ENCODE measurements at places on chromosomes 1 and 21.

DNA sequence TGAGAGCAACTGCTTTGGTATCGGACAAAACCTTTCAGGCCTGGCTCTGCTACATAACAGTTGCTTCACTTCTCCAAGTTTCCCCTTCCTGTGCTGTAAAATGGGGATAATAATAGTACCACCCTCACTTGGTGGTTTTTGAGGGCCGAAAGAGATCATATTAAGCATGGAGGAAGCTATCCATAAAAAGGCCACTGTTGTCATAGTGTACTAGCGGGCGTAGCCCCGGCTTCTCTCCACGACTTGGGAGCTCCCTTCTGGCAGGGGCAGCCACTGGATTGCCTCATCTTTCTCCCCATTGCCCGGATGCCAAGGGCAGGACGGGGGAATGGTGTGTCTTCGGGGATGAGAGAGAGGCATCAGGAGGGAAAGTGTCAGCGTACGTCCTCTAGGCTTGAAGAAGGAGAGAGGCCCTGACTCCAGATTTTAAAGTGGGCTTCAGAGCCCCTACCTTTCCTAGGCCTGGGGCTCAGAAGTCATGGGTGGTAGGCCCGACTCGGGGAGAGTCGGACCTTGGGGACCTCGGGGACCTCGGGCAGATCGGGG lies 548 bp upstream of the MFSD2A start:
- DNase-seq: no peak

- peak; percentile 99 for DNase-seq
These were observed 738.5 kb upstream of the CHRM3 start for GRCh38 chr1:238647877-238648276.

- DNase-seq: no peak
These were observed 90.6 kb upstream of the ZNF678 start for GRCh38 chr1:227472772-227473171.

DNA sequence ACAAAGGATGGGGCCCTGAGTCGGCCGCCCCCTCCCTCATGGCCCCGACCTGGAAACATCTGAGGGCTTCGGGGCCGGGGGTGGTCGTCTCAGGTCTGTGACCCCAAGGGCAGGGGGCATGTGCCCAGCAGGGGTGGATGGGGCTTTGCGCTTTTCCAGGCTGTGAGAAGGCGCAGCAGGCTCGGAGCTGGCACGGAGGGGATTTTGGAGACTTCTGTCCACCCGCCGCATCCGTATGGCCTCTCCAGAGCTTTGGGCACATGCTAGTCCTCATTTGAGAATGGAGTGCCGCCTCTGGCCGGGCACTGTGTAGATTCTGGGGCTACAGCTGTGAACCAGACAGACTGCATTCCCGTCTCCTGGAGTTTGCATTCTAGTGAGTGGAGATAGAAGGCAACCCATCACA lies 66.1 kb upstream of the WNT4 start:
- DNase-seq: no peak

DNA sequence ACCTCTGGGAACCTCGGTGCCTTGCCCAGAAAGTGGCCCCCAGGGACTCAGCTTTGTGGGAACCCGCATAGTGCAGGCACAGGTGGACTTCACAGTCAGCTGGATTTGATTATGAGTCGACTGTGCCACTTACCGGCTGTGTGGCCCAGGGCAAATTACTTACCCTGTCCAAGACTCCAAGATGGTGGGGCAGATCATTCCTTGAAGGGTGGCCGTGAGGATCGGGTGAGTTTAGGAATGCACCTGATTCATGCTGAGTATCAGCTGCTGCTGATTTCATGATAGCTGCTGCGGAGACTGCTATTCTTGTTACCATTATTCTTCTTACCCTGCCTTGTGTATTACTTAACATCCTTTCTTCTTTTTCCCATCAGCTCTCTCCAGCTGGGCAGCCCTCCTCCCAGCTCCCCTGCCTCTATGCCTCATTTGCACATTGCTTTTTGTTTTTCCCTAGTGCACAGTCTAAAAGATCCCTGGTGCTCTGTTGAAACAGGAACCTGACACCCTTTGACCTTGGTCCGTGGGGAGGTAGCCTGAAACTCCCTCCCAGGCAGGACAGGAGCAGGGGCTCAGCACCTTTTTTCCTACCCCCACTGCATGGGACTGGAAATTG lies 40.5 kb upstream of the FHAD1 start:
- DNase-seq: no peak

DNA sequence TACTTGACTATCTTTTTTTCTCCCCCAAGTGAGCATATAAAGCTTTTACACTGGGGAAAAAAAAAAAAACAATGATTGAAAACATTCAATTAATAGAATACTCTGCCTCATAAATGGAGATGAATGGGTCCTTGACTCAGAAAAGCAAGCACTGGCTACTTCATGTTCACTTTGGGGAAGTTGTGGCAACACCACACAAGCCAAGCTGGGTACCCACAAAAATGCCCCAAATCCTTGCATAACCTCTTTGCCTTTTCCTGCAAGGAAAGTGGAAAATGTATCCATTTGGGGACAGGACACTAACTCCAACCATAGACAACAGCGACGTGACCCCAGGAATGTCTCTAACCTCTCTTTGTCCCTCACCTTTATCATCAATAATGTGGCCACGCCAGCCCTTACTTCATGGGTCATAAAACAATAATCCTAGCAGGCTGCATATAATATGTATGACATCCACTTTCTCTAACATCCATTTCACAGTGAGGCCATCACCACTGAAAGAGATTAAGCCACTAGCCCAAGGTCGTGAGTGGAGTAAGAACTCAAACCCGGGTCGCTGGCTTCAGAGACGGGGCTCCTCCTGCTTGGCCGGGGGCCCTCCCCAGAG lies 2.3 kb downstream of the ECE1 start:
- DNase-seq: no peak

DNA sequence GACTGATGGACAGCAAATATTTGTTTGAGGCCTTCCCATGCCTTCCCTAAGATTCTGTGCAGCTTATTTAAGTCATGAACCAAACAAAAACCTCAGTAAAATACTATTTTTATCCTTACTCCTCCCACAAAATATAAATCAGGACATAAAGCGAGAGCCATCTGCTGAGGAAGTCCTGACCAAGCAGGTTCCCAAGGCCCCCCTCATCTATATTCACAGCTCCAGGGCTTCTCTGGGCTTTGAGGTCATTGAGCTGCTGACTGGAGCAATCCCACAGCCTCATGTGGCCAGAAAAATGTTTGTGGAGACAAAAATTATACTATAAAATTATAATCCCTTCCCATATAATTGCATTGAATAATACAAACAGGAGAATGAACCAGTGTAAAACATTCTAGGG lies 846.2 kb downstream of the ADGRL2 start:
- DNase-seq: no peak

- DNase-seq: no peak
These were observed 229.4 kb downstream of the OMA1 start for GRCh38 chr1:58317086-58317485.

- DNase-seq: peak; percentile 96
These were observed at the start of gene ELK4 for GRCh38 chr1:205631768-205632668. ELK4 (minus strand) TSS chr1:205632011; CDS start chr1:205623882, 8,129 bp downstream.

- no peak for DNase-seq
These were observed 4.8 kb downstream of the PLA2G5 start for GRCh38 chr1:20074725-20075171.

- no peak for DNase-seq
These were observed 575 bp downstream of the TRIM67 start for GRCh38 chr1:231162297-231162969.

- DNase-seq: no peak
These were observed 401 bp downstream of the ITLN1 start for GRCh38 chr1:160884579-160884978.

GRCh38 chr1:35120458-35121133 lies 41.4 kb downstream of the ZMYM1 start:
- DNase-seq: no peak

DNA sequence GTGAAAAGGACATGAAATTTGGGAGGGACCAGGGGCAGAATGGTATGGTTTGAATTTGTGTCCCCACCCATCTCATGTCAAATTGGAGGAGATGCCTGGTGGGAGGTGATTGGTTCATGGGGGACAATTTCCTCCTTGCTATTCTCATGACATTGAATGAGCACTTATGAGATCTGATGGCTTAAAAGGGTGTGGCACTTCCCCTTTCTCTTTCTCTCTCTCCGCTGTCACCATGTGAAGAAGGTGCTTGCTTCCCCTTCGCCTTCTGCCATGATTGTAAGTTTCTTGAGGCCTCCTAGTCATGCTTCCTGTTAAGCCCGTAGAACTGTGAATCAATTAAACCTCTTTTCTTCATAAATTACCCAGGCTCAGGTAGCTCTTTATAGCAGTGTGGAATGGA lies 7.6 kb upstream of the GBP4 start:
- no peak for DNase-seq

DNA sequence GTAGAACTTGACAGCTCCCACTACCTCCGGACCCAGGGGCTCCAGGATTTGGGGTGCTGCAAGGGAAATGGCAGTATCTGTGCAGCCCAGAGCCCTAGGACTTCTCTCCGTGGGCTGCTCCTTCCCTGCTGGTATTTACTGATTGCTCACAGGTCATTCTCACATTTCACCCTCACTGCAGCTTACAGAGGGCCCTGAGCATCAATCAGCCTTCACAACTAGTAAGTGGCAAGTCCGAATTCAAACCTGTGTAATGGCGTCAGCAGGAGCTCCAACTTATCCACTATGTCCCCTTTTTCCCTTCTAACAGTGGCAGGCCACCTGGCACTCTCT lies 32.4 kb downstream of the PIK3C2B start:
- DNase-seq: no peak

DNA sequence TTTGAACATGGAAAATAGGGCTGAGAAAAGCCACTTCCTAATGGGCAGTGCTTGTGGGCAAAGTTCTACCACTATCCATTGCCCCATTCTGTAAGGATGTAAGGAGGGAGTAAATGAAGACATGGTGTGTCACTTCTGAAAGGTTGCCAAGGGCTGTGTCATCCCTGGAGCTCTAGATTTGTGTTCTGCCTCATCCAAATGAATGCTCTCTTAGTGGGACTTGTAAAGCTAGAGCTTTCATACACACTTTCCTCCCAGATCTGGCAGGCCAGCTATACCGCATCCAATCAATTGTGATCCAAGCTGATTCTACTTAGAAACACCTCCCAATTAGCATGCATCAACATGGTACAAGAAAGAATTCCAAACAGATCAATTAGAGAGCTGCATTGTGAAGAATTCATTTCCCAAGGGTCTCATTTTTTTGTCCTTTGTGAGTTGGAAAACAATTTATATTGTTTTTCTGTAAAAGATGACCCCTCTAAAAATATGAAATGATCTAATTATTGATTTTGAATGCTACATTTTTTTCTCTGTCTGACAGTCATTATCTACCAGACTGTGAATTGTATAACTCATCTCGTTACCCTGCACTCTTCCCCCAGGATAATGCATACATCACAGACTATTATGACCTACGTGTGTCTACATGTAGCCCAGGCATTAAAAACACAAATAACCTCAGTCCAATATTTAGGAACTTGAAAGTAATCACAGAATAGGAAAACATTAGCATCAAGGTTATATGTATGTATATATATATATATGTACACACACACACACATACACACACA lies 117.1 kb upstream of the DUSP10 start:
- no peak for DNase-seq

DNA sequence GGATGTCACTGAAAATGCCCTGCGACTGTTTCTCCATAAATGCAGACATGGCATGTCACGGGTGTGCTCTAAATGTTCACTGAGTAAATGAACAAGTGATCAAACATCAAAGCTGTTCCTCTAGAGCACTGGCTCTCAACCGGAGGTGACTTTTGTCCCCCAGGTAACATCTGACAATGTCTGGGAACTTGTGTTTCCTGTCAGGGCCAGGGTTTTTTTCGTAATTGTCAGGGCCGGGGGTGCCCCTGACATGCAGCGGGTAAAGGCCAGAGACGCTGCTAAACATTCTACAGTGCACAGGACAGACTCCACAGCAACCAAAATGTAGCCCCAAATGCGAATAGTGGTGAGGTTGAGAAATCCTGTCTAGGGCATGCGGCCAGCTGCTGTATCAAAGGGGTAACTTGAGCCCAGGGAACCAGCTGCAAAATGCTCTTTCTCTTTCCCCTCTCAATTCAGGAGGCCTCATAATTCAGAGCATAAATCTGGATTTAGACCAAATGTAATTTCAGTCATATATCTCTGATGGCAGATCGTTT lies 2.0 kb downstream of the ALDH4A1 start:
- DNase-seq: no peak

DNA sequence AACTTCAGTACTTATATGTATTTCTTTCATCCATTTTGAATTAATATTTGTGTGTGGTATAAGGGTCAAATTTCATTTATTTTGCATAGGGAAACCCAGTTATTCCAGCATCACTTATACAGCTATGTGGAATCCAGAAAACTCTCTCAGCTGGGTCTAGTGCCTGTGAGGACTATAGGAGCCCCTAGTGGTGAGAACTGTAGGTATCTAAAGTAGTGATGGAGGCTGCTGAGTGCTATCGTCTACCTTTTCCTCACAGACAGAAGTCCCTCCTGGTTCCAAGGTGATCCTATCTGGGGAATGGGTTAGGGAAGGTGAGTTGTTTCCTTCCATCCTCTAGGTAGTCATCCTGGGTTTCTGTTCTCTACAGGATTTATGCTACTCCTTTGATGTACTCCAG lies 352.0 kb upstream of the C1orf87 start:
- DNase-seq: no peak

- DNase-seq: no peak
These were observed 263.4 kb downstream of the OLFM3 start for GRCh38 chr1:101733340-101733739.

DNA sequence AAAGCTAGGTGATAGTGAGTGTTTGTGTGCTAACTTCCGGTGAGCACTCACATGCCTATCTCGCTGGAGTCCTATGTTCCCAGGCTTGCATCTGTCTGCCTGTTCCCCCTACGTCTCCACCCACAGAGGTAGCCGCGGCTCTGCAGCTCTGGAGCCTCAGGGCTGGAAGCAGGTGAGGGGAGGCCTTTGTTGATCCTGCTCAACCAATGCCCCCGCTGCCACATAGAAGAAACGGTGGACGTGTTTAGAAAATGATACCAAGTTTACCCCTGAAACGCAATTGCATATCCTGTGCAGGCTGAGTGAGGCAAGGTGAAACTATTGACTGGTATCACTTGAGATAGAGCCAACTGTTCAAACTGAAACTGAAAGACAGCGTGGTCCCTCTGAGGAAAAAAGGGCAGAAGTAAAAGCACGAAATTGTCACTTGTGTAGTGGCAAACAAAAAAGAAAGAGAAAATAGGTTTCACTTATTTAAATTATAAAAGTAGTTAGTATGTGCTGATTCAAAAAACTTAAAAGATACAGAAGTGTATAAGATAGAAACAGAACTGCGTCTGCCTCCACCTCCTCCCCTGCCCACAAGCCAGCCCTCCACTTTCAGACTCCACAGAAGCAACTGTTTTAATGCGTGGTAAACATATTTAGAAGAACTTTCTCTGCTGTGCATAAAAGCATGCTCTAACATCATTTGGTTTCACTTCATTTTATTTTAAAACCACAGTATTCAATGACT lies 38.6 kb upstream of the ETS2 start:
- DNase-seq: no peak

GRCh38 chr21:39649526-39649925 lies 36.8 kb downstream of the B3GALT5 start:
- DNase-seq: no peak

DNA sequence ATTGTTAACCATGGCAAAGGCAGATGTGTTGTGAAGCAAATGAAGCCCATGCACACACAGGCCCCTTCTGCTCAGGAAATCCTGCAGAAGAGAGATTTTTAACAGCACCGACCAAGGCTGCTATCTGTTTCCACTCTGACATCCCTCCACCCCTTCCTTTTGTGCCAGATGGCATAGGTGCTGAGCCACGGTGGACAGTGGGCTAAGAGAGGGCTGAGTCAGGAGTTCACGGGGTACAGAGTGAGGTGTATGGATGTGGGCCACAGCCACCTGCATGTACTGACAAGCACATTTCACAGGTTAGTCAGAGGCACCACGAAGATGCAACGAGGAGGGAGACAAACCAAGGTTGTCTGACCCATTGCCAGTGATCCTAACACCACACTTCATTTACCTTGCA lies 9.5 kb downstream of the RSPH1 start:
- no peak for DNase-seq

All from fibroblast of skin of left quadriceps (primary cell).